ENCODE measurements at places on chromosomes 12 and 14.

DNA sequence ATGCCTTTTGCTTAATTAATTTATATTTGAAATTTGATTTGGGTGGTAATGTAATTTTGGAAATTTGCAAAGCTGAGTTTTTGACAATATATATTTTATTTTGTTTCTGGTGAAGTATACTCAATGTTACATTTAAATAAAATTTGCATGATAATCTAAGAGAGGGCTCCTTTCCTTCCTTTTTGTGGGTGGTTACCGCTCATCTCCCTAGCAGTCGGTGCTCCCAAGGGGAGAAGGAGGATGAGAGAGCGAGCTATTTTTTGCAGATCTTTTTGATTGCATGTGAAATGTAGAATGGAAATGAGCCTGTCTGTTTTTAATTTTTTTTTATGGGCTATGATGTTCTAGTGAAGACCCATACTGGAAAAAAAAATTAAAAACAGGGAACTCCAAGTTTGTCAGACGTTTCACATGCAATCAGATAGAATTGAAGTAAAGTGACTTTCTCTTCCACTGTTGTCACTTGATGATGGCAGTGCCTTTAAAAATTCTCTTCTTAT lies 39.8 kb downstream of the MSRB3 start:
- DNase-seq, result no peak

- no peak for DNase-seq
These were observed 338.7 kb downstream of the ACSS3 start for GRCh38 chr12:81416571-81416970.

- no peak for DNase-seq
These were observed 54.3 kb downstream of the GALNT9 start for GRCh38 chr12:132275110-132275531.

- DNase-seq, result peak; percentile 57
These were observed at the start of gene B4GALNT1 for GRCh38 chr12:57632958-57633840. Gene B4GALNT1 (minus strand): TSS chr12:57633201. CDS start chr12:57632132, 1,069 bp downstream.

DNA sequence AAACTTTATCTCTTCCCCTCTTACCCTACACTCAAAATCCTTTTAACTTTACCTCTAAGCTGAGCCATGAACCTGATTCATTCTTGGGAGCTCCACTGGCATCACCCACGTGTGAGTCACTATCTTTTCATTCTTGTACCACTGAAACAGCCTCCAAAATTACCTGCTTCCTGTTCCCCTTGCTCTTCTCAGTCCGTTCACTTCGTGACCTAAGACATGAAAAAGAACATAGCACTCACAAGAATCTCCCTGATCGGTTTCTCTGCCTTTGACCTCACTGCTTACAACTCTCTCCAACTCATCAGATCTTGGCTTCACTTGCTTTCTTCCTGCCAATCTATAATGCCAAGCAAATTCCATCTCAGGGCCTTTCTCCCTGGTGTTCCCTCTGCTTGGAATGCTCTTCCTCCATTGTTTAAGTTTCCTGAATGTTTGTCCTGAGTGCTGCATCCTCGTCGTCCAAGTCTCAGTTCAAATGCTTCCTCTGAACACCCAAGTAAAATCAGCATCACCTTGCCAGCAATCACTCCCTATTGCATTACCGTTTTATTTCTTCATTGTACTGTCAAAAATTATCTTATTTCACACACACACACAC lies 9.2 kb downstream of the GLIPR1 start:
- DNase-seq, result no peak

- DNase-seq, result no peak
These were observed 104.2 kb upstream of the RMST start for GRCh38 chr12:97358361-97358760.

DNA sequence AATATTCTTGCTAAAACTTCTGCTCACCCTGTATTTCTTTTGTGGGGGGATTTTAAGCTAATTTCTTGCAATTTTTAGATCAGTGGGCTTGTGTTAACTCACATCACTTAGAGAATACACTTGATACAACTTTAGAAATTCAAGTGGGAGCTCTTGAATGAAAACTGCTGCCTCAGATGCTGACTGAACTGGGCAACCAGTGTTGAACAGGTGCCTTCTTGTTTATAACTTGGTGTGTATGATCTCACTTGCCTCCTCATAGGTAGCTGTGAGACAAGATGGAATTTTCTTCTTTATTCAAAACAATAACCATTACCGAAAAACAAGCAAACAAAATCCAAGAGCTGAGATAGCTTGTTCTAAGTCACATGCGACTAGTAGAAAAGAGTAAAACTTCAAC lies 63.5 kb downstream of the FGD4 start:
- DNase-seq, result no peak

- no peak for DNase-seq
These were observed 907.5 kb upstream of the ATXN7L3B start for GRCh38 chr12:73629893-73630831.

- no peak for DNase-seq
These were observed 58.9 kb downstream of the DIO3 start for GRCh38 chr14:101620031-101620788.

GRCh38 chr14:34379816-34380470 lies 82.1 kb downstream of the SPTSSA start:
- no peak for DNase-seq

- DNase-seq, result no peak
These were observed 405.6 kb upstream of the TMEM132C start for GRCh38 chr12:127861406-127861805.

GRCh38 chr12:129496226-129496625 lies 407.6 kb downstream of the TMEM132D start:
- no peak for DNase-seq

- DNase-seq, result no peak
These were observed 113.1 kb upstream of the TMCC3 start for GRCh38 chr12:94763462-94763861.

GRCh38 chr14:93464271-93464670 lies 33.5 kb downstream of the UNC79 start:
- no peak for DNase-seq

- DNase-seq, result no peak
These were observed 5.3 kb downstream of the A2ML1 start for GRCh38 chr12:8827551-8828256.

GRCh38 chr14:48023881-48024280 lies 348.5 kb upstream of the MDGA2 start:
- DNase-seq, result no peak

Measured in right renal cortex interstitium (tissue), 3 donors.